HL-60 (cell line): ENCODE measurements at places on chromosomes 7 and 10.

- peak; percentile 22 for DNase-seq
These were observed 13.1 kb downstream of the STX1A start for GRCh38 chr7:73706126-73707044.

GRCh38 chr10:86177537-86178155, 188.9 kb downstream of the GRID1 start:
- no peak for DNase-seq

- no peak for DNase-seq
These were observed 33.2 kb upstream of the NAMPT start for GRCh38 chr7:106317971-106318370.

GRCh38 chr7:132613737-132614136, 37.5 kb upstream of the PLXNA4 start:
- DNase-seq, result no peak

- DNase-seq, result no peak
These were observed 28.5 kb downstream of the CPED1 start for GRCh38 chr7:121016966-121017365.

GRCh38 chr10:12684784-12685183, 316.7 kb downstream of the CCDC3 start:
- no peak for DNase-seq

- DNase-seq, result no peak
These were observed 369.1 kb downstream of the PLXNA4 start for GRCh38 chr7:132207211-132207610.

GRCh38 chr7:7761974-7762779, 43.8 kb upstream of the RPA3 start:
- no peak for DNase-seq

- peak; percentile 93 for DNase-seq
These were observed 6.6 kb upstream of the RHBDD2 start for GRCh38 chr7:75872073-75872782.

- DNase-seq, result no peak
These were observed 5.9 kb upstream of the PWWP2B start for GRCh38 chr10:132390921-132391675.

DNA sequence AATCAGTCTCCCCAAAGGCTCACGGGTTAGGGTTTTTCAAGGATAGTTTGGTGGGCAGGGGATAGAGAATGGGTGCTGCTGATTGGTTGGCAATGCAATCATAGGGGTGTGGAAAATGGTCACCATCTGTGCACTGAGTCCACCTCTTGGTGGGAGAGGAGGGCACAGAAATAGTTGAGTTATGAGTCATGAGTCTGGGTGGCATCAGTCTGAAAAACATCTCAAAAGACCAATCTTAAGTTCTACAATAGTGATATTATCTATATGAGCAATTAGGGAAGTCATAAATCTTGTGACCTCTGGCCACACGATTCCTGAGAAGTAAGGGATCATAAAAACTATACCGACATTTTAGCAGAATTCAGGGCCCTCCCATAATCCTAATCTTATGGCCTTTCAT, 62.7 kb downstream of the LGI1 start:
- no peak for DNase-seq

GRCh38 chr10:102726274-102726673, 11.8 kb downstream of the SFXN2 start:
- DNase-seq, result no peak

DNA sequence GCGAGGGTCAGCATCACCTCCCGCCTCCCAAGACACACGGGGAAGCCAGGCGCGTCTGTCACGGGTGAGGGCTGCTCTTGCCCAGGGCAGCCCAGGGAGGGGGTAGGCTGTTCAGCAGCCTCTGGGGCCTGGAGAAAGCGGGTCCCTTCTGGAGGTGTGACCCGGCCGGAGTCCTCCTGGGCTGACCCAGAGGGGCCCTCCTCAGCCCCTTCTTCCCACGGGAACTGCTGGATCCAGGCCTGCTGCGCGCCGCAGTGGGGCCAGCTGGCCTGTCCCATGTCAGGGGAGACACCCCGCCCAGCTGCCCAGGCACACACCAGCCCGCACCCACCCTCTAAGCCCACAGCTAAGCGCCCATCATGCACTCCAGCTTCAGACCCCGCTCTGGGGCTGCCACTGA, 41.8 kb downstream of the INSIG1 start:
- DNase-seq, result no peak

DNA sequence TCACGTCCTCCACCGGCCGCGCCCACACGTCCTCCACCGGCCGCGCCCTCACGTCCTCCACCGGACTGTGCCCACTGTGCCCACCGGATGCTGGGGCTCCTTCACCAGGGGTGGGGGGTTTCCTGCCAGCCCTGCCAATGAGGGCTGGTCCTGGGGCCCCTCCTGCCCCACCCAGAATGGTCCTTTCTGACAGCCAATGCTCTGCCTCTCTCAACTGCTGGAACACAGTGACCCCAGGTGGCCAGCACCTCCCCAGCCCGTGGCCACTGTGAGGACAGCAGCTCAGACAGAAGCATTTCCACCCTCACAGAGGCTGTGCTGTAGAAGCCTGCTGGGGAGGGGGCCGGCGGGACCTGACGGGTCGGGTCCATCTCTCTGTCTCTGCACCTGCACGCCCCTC, 90.1 kb upstream of the DNAAF5 start:
- DNase-seq, result no peak

DNA sequence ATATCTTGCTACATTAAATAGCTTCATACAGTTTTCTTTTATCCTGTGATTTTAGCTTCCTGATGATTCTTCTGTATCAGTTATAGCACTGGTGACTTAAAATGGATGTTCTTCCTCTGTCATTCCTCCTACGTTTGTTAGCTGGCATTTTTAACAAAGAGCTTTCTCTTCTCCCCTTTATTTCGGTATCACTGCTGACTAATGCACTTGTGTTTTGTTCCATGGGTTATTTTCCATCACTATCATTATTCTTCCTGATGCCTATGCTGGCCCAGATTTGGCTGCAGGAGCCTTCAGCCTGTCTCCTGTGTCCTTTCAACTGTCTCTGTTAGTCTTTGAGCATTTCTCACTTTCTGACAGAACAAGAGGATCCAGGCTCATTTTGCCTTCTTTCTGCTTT, 13.1 kb downstream of the BMS1 start:
- no peak for DNase-seq

- DNase-seq, result peak; percentile 72
These were observed 551 bp downstream of the IFIT1 start for GRCh38 chr10:89392974-89393373.

GRCh38 chr7:20790375-20790774, 3.7 kb upstream of the SP8 start:
- no peak for DNase-seq

GRCh38 chr7:130886438-130887135, 152.6 kb upstream of the KLF14 start:
- no peak for DNase-seq

DNA sequence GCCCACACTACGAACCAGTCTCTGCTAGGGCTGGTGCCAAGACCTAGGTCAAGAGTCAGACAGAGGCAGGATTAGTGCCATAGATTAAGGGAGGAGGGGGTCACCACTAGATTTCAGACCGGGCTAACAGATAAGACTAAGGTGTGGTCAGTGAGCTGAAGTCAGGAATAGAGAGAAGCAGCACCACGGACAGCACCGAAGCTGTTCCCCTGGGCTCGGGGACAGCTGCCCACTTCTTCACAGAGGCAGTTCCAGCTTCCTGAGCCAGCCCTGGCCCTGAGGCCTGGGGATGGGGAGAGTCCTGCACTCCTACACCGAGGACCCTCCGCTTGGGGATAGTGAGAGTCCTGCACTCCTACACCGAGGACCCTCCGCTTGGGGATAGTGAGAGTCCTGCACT, 11.2 kb upstream of the JAKMIP3 start:
- no peak for DNase-seq

- no peak for DNase-seq
These were observed 43.9 kb upstream of the EEPD1 start for GRCh38 chr7:36109013-36109627.

GRCh38 chr10:116408719-116409118, 18.9 kb upstream of the PNLIPRP3 start:
- no peak for DNase-seq

DNA sequence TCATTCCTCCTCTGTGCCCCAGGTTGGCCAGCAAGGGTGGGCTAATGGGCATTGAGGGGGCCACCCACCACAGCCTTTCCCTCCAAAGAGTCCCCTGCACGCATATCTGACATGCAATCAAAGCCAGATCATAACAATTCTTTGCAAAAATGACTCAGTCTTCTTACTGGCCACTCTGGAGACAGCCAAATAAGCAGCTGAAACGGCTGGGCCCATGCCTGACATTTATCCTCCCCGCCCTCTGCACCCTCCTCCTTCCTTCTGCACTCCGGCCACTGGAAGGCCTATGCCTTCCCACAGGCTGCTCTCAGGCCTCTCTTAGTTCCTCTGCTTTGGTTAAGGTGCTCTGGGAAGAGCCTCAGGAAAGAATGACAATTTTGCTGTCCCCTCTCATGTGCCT, 29.2 kb upstream of the NPFFR1 start:
- no peak for DNase-seq

- DNase-seq, result no peak
These were observed 98.6 kb upstream of the BTBD16 start for GRCh38 chr10:122172361-122173008.

DNA sequence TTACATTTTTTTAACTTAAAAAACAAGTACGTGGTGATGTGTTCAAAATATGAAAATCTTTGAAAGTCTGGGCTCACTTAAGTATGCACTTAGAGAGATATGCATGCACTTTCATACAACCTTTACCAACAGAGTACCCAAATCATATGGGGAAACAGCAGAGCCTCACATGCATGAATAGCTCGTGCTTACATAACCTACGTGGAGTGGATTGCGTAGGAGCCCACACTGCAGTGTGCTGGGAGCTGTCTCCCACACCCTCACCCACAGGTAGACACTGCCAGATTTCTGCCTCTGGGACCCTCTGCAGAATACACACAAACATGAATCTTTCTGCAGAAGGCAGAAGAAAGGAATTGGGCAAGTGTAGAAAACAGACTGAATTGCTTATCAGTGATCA, 581 bp downstream of the CLCN1 start:
- peak; percentile 65 for DNase-seq

DNA sequence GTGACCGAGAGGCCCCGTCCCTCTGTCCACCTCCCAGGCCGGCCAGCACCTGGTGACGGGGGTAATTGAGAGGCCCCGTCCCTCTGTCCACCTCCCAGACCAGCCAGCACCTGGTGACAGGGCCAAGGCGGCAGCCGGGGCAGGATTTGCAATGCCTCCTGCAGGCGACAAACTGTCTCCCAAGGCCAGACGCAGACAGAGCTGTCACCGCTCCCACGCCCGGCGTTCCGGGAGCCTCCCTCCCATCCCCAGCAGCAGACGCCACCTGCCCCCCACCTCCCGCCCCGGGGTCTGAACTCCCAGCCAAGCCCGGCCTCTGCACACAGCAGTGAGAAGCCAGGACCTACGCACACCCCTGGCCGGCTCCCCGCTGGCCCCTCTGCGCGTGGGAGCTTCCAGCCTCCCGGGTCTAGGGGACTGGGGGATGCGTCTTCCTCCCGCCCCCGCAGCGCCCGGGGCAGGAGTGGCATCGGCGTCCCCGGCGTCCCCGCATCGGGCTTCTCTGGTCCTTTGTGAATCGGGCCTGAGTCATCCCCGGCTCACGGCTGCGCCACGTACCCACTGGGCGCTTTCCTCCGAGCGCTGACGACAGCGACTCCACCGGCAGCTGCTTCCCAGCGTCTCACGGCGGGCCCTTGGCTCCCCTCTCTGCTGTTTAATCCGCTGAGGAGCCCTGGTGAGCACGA, 95.1 kb upstream of the DIP2C start:
- peak; percentile 9 for DNase-seq

DNA sequence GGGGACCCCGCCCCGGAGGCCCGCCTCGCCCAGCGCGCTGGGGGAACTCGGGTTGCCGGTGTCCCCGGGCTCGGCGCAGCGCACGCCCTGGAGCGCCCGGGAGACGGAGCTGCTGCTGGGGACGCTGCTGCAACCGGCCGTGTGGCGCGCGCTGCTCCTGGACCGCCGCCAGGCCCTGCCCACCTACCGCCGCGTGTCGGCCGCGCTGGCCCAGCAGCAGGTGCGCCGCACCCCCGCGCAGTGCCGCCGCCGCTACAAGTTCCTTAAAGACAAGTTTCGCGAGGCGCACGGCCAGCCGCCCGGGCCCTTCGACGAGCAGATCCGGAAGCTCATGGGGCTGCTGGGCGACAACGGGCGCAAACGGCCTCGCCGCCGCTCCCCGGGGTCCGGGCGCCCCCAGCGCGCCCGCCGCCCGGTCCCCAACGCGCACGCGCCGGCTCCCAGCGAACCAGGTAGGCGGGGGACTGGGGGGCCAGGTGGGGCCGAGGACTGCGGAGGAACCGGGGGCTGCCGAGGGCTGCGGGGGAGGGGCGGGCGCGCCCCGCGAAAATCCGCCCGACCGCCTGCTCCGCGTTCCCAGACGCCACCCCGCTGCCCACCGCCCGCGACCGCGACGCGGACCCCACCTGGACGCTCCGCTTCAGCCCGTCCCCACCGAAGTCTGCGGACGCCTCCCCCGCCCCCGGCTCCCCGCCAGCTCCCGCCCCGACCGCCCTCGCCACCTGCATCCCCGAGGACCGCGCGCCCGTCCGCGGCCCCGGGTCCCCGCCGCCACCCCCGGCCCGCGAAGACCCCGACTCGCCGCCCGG, 574 bp downstream of the UTF1 start:
- peak; percentile 57 for DNase-seq

GRCh38 chr10:52814506-52814905, 41.9 kb upstream of the MBL2 start:
- no peak for DNase-seq

DNA sequence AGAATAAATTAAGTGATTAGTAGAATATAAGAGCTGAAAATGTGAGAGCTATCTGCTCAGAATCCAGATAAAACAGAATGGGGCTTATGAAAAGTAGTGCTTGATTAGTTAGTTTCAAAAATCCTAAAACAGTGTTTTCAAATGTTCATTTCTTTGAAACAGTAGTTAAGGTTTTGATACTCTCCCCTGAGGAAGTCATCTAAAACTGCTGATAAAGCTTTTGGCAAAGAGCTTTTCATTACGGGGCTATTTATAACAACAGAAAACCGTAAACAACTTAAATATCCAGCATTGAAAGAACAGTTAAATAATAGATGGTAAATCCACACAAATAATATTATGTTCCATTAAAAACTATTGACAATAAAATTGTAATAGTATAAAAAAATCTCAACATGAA, 77.5 kb downstream of the NPSR1 start:
- no peak for DNase-seq

GRCh38 chr7:44994877-44995554, 5.0 kb upstream of the CCM2 start:
- no peak for DNase-seq

DNA sequence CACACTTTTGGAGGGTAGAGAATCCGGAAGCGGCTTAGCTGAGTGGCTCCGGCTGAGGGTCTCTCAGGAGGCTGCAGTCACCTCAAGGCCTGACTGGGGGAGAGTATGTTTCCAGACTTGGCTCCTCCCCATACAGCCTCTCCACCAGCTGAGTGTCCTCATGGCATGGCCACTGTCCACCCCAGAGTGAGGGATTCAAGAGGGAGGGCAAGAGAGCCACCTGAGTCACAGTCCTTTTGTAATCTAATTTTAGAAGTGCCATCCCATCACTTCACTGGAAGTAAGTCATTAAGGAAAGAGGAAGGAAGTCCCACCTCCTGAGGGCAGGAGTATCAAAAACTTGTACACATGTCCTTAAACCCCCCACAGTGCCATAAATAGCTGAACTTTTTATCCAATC, 134.0 kb downstream of the GLI3 start:
- no peak for DNase-seq

- no peak for DNase-seq
These were observed 227.1 kb downstream of the TEX36 start for GRCh38 chr10:125455855-125456254.
